Activated T-cell treated with anti-CD3 and anti-CD28 coated beads, Interleukin-2, amount 50 U/mL, for 4 hours (primary cell): ENCODE measurements at places on chromosomes 2 and 18. TPM values are rescaled to one million over a fixed set of nuclear protein-coding genes. Genes with fewer than 3 reads are reported as not detected.

DNA sequence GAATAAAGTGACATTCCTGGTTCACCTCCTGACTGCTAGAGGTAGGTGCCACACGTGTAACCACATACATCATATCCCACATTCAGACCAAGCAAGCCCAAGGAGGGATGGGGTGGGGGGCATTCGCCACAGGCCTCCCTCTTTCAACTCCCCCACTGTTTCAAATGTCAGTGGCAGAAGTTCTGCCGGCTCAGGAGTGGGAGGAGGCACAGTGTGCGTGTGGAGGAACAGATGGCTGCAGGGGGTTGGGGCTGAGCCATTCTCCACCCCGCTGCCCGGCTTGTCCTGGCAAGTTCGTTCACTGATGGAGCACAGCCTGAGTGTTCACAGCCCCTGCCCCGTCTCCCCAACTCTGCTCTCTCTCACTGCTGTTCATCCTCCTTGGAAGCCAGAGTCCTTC lies 75.4 kb upstream of the TANC1 start:
- DNase-seq: no peak

GRCh38 chr18:23088310-23088709 lies 47.0 kb upstream of the CABLES1 start:
- DNase-seq: no peak

- DNase-seq: no peak
Measured at GRCh38 chr2:148914463-148914862, 39.4 kb downstream of the KIF5C start.

DNA sequence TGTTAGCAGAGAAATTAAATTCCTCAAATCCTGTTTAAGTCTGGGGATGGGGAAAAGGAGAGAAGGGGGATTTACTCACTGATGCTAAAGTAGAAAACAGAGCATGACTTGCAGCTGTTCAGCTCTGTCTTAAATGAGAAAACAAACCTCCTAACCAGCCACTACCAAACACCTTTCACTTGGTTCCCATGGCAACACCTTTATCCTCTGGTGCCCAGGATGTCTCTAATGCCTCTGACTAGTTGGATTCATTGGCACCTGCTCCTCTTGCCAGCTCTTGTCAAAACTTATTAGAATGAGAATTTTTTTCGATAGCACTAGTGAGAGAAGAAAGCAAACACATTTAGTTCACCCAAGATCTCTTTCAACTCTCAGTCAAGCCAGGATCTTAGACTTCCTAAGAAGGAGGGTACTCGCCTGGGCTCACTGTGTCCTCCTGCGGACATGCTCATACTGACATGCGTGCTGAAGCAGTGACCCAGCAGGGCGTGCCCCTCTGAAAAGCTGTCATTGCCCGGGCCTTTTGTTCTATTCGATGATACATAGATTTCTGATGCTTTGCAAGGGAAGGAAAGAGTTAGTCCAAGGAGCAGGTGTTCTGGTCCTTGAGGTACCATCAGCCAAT lies 656.0 kb upstream of the CELF4 start:
- DNase-seq: no peak

DNA sequence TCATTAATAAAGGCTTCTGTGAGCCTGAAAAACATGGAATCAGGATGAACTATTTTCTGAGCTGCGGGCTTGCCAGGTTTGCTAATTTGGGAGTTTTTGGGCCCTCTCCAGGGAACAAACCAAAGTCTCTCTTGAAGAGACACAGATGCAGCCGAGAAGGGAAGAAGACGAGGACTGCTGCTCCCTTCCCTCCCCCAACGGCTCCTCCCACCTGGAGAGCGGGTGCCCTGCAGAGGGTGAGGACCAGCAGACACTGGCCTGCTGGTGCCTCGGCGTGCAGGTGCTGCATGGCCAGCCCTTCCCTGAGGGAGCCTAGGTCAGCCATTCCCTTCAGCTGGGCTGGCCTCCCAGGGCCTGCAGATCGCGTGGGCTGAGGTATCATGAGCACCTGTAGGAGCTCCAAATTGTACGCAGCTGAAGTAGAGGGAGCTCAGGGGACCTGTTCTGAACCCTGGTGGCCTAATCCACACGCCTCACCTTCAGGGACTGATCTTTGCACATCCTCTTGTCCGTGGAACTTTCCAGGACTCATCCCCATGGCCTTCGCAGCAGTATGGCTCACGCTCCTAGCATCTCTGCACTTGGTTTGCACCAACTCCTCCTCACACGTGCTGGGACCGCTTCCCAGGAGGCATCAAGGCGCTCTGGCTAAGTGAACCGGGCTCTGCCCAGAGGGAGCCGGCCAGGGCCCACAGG lies 19.5 kb downstream of the EMX1 start:
- DNase-seq: no peak

ILKAP gene
- 64.5 TPM for total RNA-seq
